Left lung (tissue), 14 donors: ENCODE measurements at places on chromosomes 2 and 18. TPM values are rescaled to one million over a fixed set of nuclear protein-coding genes. Genes with fewer than 3 reads are reported as not detected.

GRCh38 chr2:232351686-232352510 lies 26.7 kb upstream of the ALPP start:
- DNase-seq, result peak; percentile 24

DNA sequence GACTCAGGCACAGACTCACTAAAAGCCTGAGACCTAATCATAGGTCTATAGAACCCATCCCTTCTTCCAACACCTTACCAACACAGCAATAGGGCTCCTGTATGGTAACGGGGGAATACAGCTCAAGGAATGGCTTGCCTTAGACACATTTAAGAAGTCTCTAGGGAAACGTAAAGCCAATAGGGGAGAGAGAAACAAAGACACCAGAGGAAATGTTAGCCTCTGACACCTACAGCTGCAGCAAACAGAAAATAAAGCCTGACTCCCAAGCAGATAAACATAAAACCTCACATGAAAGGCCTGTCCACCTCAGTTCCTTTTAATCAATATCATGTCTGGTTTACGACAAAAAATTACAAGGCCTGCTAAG lies 51.1 kb upstream of the NCOA1 start:
- no peak for DNase-seq

GRCh38 chr2:73264332-73264606 lies 20.0 kb downstream of the FBXO41 start:
- DNase-seq, result no peak

DNA sequence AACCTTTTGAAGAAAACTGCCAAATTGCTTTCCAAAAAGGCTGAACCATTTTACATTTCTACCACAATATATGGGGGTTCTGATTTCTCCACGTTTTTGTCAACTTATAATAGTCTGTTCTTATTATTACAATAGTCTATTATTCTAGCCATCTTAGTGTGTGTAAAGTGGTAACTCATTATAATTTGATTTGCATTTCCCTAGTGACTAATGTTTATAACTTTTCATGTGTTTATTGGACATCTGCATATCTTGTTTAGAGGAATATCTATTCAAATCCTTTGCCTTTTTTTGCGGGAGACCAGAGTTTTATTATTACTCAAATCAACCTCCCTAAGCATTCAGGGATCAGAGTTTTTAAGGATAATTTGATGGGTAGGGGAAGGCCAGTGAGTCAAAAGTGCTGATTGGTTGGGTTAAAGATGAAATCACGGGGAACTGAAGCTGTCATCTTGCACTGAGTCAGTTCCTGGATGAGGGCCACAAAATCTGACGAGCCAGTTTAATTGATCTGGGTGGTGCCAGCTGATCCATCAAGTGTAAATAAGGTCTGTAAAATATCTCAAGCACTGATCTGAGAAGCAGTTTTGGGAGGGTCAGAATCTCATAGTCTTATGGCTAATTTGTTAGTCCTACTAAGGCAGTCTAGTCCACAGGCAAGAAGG lies 303.4 kb upstream of the NCKAP5 start:
- DNase-seq, result no peak

MBP gene
- total RNA-seq, result 56.7 TPM

PPP1R1C gene
- 11.8 TPM for total RNA-seq

COL6A3 gene
- 598 TPM for total RNA-seq

MAP3K19 gene
- not detected for total RNA-seq
